Breast epithelium (tissue), 4 donors: ENCODE measurements at places on chromosomes 11 and 22. TPM values are rescaled to one million over a fixed set of nuclear protein-coding genes. Genes with fewer than 3 reads are reported as not detected.

GRCh38 chr11:125036933-125037332 lies 26.2 kb upstream of the SLC37A2 start:
- DNase-seq: no peak

SLC16A8 gene
- total RNA-seq: 1.3 TPM

GRCh38 chr22:44962741-44963454 lies 46.9 kb downstream of the PHF21B start:
- DNase-seq: no peak

- no peak for DNase-seq
These were observed 56.4 kb downstream of the UBASH3B start for GRCh38 chr11:122711831-122712381.

DNA sequence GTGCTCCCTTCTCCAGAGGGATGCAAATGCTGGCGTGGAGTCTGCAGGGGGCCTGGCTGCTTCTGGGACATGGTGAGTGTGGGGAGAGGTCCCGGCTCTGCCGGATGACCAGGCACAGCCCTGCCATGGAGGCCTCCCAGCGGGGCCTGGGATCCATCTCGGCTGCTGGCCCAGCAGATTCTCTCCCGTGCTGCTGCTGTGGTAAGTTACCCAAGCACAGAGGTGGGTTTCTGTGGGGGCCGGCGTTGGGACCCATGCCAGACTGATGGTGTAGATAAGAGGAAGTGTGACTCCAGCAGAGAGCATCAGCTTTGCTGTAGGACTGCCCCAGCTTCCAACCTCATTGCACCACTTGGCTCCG lies 147.5 kb upstream of the B3GAT1 start:
- no peak for DNase-seq

- no peak for DNase-seq
These were observed 467.0 kb downstream of the LUZP2 start for GRCh38 chr11:24963852-24964251.

LRRC32 gene
- 56.0 TPM for total RNA-seq

DNA sequence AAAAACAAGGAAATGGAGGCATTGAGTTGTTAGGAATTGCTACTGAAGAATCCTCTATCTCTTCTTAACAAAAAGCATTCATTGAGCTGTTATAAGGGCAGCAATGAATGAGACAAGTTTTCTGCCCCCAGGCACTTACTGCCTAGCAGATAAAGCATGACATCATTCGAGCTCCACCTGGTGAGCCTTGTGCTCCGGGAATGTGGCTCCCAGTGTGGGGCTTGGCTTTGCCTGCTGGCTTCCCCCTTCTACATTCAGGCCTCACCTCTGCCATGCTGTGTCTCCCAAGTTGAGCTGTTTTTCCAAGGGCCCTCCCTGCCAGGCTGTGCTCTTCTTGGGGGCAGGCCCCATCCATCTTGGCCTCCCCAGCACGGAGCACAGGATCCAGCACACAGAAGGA lies 56.9 kb upstream of the EIF3D start:
- DNase-seq: no peak

POU2AF2 gene
- total RNA-seq: not detected

ART1 gene
- not detected for total RNA-seq
